ENCODE measurements at places on chromosomes 1 and 21.

DNA sequence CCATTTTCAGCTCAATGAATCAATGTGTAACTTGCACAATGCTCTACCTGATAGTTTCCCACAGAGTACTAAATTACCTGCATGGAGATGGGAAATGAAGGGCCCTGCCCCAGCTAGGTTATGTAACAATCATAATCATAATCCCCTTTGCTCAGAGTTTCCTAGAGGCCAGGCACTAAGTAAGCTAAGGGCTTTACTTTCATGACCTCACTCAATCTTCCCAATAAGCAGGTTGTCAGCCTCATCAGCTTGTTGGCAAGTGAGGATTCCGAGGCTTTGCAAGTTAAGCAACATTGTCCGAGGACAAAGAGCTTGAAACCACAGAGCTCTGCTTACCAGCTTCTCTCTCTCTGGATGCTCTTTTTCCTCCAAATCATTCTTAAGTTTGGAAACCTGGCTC, 64.1 kb upstream of the NTPCR start:
- DNase-seq = no peak

- DNase-seq = no peak
These were observed 14.9 kb downstream of the STX12 start for GRCh38 chr1:27787895-27788294.

DNA sequence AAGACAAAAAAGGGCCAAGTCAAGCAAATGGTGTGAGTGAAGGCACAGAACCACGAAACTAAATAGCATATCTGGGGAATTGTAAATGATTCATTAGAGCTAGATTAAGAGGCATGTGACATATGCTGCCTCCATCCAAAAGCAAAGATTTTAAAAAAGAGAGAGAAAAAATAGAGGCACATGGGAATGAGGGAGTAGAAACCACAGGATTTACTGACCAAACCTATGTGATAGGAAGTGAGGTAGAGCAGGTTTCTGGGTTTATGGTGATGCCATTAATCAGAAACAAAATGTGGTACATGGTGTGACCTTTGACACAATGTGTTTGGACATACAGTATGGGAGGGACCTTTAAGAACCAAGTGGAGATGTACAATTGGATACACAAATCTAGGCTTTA, 13.6 kb downstream of the C1orf52 start:
- DNase-seq = no peak

- DNase-seq = no peak
These were observed 206.8 kb downstream of the ZNF326 start for GRCh38 chr1:90201467-90202358.

- DNase-seq = no peak
These were observed 29.8 kb downstream of the RBM11 start for GRCh38 chr21:14245711-14246110.

- no peak for DNase-seq
These were observed 1.6 kb downstream of the CPT2 start for GRCh38 chr1:53198241-53198651.
